Activated T-cell treated with anti-CD3 and anti-CD28 coated beads, Interleukin-2, amount 50 U/mL, for 24 hours (primary cell): ENCODE measurements at places on chromosomes 1 and 21.

GRCh38 chr1:199551967-199552565 lies 475.4 kb upstream of the NR5A2 start:
- no peak for DNase-seq

DNA sequence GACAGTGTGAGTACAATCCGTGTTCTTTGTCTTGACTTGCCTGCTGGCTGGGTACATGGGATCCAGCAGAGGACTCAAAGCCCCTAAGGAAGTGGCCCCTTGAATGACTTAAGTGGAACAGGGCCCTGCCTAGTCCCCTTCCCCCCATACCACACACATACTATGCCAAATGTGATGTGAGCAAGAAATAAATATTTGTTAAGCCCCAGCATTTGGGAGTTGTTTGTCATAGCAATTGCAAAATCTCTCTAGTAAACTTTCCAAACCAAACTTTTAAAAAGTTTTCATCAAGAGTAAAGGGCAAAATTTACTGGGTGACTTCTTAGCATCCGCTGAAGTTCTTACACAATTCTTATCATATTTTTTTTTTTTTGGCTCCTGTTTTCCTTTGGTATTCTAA lies 32.5 kb upstream of the CACHD1 start:
- DNase-seq = no peak

DNA sequence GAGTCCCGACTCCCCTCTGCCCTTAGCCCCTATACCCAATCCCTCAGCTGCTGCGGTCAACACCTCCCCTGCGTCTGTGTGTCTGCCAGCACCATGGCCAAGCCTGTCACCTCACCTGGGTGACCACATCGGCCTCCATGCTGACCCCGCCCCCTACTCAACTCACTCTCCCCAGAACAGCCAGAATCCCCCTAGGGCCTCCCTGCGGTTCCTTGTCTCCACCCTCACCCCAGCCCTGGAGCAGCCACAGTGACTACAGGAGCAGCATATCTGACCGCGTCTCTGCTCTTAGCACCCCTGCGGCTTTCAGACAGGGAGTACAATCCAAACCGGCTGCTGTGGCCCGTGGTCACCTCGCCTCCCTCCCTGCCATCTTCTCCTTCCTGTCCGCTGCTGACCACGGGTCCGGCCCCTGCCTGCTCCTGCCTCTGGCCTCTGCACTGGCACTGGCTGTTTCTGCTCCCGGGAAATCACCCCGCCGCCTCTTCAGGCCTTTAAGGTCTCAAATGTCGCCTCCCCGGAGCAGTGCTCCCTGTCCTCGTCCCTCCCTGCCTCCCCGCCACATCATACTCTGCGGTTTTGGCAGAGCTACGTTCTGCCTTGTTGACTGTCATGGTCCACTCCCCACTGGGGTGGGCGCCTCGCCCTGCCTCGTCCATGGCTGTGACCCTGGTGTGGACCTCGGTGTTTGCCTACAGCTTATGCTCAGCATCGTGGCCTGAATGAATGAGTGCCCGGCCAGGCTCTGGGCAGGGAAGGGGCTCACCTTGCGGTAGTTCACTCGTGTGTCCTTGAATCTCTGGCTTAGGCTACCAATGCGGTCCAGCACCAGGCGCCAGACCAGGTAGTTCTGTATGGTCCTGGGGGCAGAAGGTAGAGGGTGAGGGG lies 11.1 kb downstream of the PRXL2B start:
- DNase-seq = no peak

- DNase-seq = no peak
Observed at GRCh38 chr1:195415584-195415983, 1192.7 kb downstream of the KCNT2 start.

DNA sequence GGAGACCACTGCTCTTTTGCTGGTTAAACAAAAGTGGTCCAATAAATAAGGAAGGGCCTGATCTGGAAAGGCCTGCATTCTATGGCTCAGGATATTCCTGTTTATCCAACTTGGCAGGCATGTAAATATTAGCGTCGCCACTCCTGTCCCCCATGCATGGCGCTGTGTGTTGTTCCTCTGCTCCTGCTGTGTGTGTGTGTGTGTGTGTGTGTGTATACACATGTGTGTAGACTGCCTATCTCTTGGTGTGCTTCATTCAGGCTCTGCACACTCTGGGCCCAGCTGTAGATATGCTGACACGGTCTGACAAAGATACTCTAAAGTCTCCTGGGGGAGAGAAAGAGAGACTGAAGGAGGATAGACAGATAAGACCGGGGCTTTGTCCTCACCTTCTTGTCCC lies 6.8 kb downstream of the LMOD1 start:
- DNase-seq = no peak
